WTC11 (cell line): ENCODE measurements at places on chromosomes 3 and 15. TPM values are rescaled to one million over a fixed set of nuclear protein-coding genes. Genes with fewer than 3 reads are reported as not detected.

VPS39 gene
- 43.9 to 44.7 TPM (median 44.5 TPM) in 3 replicates for total RNA-seq

GRCh38 chr15:54638666-54639065, 558.1 kb downstream of the RSL24D1 start:
- no peak overlapping the region for H3K27ac ChIP-seq
- H3K4me1 ChIP-seq = no peaks in the 10 kb centered on the region
- no peaks in the 10 kb centered on the region; the same call in 1 of the 2 replicates for H3K27me3 ChIP-seq
- no peak for DNase-seq
- no peak overlapping the region for H3K4me3 ChIP-seq
- H3K36me3 ChIP-seq = no peaks in the 10 kb centered on the region

DNA sequence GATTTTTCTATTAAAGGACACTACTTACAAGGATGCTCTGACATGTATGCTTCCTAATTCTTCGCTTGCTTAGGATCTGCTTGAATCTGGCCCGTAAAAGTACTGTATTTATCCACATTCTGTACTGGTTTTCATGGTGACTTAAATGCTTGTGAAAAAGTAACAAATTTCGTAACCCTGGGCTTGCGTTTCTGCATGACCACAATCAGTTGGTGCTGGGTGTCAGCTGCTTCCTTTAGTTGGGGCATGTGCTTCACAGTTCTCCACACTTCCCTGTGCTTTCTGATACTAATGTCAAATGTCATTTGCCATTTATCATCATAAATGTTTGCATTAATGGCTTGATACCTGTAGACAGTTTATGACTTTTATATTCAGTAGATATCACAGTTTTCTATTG, 218.4 kb upstream of the MLF1 start:
- no peak overlapping the region for H3K4me3 ChIP-seq
- no peaks in the 10 kb centered on the region for H3K27me3 ChIP-seq

DNA sequence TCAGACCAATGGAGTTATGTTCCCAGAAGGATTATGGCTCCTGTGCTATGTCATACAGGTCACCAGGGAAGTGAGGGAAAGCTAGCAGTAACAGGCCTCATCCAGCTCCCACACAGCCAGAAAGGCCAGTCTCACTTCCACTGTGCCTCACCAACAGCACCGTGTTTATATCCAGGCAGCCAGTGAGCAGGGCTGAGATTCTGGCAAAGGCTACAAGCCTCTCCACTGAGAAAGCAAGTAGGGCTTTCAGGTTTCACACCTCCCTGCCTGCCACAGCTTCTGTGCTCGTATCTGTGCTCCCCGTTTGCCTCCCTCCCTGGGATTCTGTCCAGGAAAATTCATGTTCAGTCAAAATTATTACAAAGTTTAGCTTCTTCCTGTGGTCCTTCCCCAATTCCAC, 14.9 kb upstream of the CFAP20DC start:
- no peak overlapping the region for H3K27ac ChIP-seq
- H3K27me3 ChIP-seq = no peaks in the 10 kb centered on the region; the same call in 1 of the 2 replicates

DPPA2 gene
- total RNA-seq = 14.9 to 15.8 TPM (median 15.0 TPM) in 3 replicates

DNA sequence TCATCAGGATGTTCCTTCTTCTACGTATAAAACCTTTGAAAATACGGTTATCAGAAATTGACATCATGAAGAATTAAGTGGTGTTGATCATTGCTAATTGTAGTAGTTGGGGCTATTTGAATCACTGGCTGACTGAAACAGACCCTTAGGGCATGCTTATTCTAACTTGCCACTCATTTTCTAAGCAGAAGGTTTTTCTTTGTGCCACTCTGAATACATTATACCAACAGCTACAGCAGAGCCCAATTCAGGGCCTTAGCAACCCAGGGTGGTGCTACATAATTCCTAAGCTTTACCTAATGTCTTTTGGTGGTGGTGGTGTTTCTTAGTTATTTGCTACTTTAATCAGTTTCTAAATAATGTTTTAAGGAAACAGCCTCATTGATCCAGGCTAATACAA, 524.2 kb downstream of the NLGN1 start:
- H3K4me3 ChIP-seq = no peak overlapping the region
- H3K36me3 ChIP-seq = no peaks in the 10 kb centered on the region
- no peak overlapping the region for H3K27ac ChIP-seq
- DNase-seq = no peak
- H3K27me3 ChIP-seq = no peaks in the 10 kb centered on the region

LINGO1 gene
- total RNA-seq = 51.3 to 60.5 TPM (median 58.9 TPM) in 3 replicates

CCNB2 gene
- 93.3 to 101 TPM (median 98.8 TPM) in 3 replicates for total RNA-seq

FBXL22 gene
- total RNA-seq = 0.46 to 0.73 TPM (median 0.46 TPM) in 3 replicates

GRCh38 chr15:61871926-61872522, 188.2 kb downstream of the VPS13C start:
- H3K4me1 ChIP-seq = peaks cover 11% of the 10 kb centered on the region
- H3K27ac ChIP-seq = no peak overlapping the region
- H3K36me3 ChIP-seq = peaks cover 5% of the 10 kb centered on the region; the same call in 1 of the 2 replicates
- no peak overlapping the region for H3K4me3 ChIP-seq
- no peak for DNase-seq

ZCWPW2 gene
- 0.22 to 0.34 TPM (median 0.27 TPM) in 3 replicates for total RNA-seq

GRCh38 chr3:188854772-188855149, 317.0 kb upstream of the TPRG1 start:
- no peaks in the 10 kb centered on the region for H3K27me3 ChIP-seq
- H3K27ac ChIP-seq = no peak overlapping the region

- H3K4me3 ChIP-seq = no peak overlapping the region
- H3K4me1 ChIP-seq = 0 out of 2 replicates have a peak, but pooled peaks cover 2% of the 10 kb centered on the region
- DNase-seq = no peak
- H3K36me3 ChIP-seq = no peaks in the 10 kb centered on the region
- no peaks in the 10 kb centered on the region; the same call in 1 of the 2 replicates for H3K27me3 ChIP-seq
These were observed 103.5 kb downstream of the CD47 start for GRCh38 chr3:107987036-107987939.

CYP1A2 gene
- total RNA-seq = 0.07 TPM in 1 of 3 replicates, not detected in the others

- H3K4me1 ChIP-seq = peaks cover 55% of the 10 kb centered on the region
- no peak overlapping the region for H3K27ac ChIP-seq
- peak overlapping the region; percentile 75 for H3K4me3 ChIP-seq
- peaks cover 49% of the 10 kb centered on the region for H3K27me3 ChIP-seq
- H3K36me3 ChIP-seq = no peaks in the 10 kb centered on the region
- DNase-seq = peak; percentile 42
These were observed 996 bp downstream of the HCN4 start for GRCh38 chr15:73367624-73368300.

LSAMP gene
- total RNA-seq = 3.6 to 5.9 TPM (median 5.7 TPM) in 3 replicates

C3orf85 gene
- not detected in 3 replicates for total RNA-seq
